ENCODE measurements at places on chromosomes 12 and 14. TPM values are rescaled to one million over a fixed set of nuclear protein-coding genes. Genes with fewer than 3 reads are reported as not detected.

DNA sequence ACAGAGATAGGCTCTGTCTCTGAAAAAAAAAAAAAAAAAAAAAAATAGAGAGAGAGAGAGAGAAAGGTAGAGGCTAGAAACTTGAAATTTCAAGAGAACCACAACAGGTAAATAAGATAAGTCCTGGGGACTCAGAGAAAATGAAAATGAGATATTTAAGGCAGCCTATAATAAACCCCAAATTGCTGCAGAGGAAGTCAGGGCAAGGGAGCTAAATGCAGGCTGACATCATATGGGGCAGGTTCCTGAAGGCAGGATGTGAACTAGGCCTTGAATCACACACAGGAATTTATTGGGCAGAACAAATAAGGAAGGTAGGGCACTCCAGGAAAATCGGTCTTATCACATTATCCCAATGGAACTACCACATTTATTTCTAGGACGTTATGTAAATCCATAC, 54.9 kb upstream of the NUDT4 start:
- DNase-seq, result no peak

LTB4R gene
- total RNA-seq, result 1.7 TPM

DNA sequence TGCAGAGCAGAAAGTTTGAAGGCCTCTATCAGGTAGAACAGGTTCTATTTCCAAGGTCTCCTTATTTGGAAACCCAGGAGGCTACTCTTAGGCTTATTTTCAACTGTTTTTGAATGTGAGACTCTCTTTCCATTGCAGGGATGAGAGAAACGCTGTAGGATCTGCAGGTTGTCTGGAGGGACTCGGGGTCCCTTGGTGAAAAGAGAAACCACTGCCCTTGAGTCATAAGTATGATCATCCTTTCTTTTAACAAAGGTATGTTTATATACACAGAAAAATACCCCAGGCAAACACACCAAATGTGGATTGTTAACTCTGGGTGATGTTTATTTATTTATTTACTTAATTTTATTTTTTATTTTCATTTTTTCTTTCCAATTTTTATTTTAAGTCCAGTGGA, 57.8 kb upstream of the MAX start:
- DNase-seq, result no peak

WIF1 gene
- total RNA-seq, result not detected

GRCh38 chr12:12017798-12018197, 52.9 kb upstream of the BCL2L14 start:
- DNase-seq, result no peak

DIO2 gene
- 22.0 TPM for total RNA-seq

DNA sequence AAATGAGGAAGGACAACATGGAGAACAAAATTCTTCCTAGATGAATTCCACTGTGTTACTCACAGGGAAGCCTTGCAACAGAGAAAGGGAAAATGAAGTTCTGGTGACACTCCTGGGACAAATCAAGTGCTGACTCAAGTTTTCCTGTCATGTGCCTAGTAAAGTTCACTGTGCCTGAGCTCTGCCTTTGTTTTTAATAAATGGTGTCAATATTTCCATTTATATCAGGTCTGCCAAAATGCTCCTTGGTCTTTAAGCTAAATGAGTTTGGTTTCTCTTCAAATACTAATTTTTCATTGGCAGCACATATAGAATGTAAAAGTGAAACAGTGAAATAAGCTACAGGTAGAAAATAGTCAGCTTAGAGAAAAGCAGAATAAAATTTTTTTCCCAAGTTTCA, 33.0 kb downstream of the HIGD1C start:
- DNase-seq, result peak; percentile 46

ADSS1 gene
- total RNA-seq, result 195 TPM

BDKRB1 gene
- total RNA-seq, result not detected

All from heart left ventricle (tissue), 16 donors.